ENCODE measurements at places on chromosomes 1 and 21.

- no peak for DNase-seq
These were observed 143.9 kb upstream of the JUN start for GRCh38 chr1:58927722-58928085.

- DNase-seq = no peak
These were observed 45.5 kb downstream of the USP25 start for GRCh38 chr21:15775291-15775690.

DNA sequence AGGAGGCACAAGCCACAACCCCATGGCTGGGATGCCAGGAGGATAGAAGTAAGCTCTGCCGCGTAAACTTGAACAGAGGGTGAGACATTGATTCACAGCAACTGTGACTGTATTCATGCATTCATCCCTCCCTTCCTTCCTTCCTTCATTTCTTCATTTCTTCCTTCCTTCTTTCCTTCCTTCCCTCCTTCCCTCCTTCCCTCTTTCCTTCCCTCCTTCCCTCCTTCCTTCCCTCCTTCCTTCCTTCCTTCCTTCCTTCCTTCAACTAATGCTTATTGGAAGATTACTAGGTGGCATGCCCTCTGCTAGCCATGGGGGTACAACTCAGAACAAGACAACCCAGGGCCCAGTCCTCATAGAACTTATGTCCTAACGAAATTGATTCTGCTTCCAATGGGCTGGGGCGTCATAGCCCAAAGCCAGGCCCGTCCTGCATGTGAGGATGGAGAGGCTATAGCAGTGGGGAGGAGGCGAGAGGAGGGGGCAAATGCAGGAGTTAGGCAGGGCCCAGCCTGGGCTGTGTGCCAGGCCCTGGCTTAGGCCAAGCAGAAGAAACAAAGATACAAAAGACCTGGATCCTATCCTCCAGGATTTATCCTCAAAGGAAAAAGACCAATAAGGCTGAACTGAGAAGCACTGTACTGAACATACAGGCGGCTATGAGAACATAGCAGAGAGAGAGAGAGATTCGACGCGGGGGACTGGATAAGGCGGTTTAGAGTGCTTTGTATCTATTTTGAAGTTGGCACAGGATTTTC lies 24.4 kb upstream of the PAXBP1 start:
- DNase-seq = no peak

- no peak for DNase-seq
These were observed 123.2 kb upstream of the WNT4 start for GRCh38 chr1:22266141-22266540.

- no peak for DNase-seq
These were observed 3.0 kb upstream of the TMEM54 start for GRCh38 chr1:32903991-32904785.

DNA sequence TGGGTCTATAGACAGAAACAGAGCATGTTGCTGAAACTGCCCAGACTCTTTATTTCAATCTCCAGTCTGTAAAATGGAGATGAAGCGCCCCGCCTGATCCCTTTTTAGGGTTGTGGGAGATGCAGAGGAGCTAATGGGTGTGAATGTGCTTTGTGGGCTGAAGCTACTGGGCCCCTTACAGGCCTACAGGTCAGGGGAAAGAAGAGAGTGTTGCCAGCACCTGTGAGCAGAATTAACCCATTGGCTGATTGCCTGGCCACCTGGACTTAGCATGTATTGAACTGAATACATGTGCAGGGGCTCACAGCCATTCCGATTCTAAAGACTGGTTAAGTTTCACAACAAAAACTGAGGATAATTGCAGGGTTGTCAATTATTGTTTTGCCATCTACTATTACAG lies 13.9 kb upstream of the ATF3 start:
- no peak for DNase-seq

DNA sequence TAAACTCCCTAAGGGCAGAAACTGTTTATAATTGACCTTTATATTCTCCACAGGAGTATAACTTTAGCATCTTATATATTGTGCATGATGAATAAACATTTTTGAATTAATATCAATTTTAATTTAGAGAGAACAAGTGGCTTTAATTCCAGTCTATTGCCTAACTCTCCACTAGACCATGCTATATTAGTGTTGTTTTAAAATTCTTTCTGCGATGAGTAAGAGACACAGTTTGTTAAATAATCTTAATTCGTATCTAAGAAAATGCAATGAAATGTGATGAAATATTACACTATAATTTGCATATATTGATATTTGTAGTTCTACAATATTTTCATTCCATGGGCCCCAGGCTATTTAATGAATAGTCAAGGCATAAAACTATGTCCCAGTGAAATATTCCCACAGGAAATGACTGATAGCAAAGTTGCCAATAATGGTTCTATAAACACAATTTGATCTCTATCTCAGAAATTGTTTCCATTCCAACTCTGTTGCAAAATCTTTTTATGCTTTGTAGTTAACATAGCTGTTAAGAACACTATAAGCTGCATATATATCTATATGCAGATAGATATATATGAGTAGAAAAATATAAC lies 2.9 kb upstream of the SYDE2 start:
- DNase-seq = no peak

GRCh38 chr1:56922070-56922469 lies 43.7 kb downstream of the C8B start:
- no peak for DNase-seq

DNA sequence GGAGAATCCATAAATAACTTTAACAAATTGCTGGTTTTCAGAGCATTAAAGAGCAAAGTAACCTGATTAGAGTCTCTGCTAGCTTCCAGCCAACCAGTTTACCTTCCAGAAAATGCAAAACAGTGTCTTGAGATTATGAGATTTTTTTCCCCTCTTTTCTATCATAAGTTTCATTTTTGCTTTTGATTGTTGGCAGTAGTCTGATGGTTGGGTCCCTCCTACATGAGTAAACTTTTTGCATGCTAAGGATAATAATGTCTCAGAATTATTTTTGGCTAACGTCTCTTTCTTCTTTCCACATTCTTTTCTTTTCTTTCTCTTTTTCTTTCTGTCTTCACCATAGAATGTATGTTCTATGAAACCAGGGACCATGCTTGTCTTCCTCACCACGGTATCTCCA lies 6.3 kb upstream of the ADAMTS5 start:
- no peak for DNase-seq
